ENCODE measurements at places on chromosomes 2 and 18.

DNA sequence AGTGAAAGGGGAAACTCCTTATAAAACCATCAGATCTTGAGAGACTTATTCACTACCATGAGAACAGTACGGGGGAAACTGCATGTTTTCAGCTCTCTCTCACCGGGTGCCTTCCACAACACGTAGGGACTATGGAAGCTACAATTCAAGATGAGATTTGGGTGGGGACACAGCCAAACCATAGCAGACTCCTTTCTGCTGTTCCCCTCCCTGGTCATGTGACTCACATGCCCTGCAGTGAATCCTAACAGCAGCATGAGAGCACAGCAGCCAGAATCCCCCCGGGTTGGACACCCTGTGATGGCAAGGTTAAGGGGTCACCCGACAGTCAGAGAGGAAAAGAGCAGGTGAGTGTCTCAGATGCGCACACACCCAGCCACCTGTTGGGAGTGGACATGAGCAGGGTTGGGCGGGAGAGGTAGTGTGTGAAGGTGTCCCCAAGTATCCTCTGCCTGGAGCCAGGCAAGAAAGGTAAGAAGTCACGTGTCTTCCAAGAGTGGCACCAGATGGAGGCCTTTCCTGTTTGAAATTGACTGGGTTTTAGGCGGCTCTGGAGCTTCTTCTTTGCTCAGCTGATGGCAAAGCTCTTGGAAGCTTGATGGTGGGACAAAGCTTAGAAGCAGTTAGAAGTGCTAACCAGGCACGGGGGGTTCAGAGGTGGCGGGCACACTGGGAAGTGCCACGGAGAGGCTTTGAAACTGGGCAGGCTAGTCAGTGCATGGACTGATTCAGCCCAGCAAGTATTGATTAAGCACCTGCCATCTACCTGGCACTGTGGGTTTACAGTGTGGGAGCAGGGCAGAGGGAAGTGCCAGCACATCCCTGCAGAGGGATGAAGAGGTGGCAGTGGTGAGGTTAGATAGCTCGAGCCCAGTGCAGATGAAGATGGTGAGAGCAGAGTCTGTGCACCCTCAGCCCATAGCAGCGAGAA is 68.7 kb downstream of the RHOB start:
- DNase-seq: no peak

GRCh38 chr2:136008205-136008865 is 22.9 kb upstream of the DARS1 start:
- DNase-seq: peak; percentile 84

GRCh38 chr18:32899819-32900218 is 127.0 kb upstream of the KLHL14 start:
- no peak for DNase-seq

- no peak for DNase-seq
These were observed 149.4 kb downstream of the DTNA start for GRCh38 chr18:34859496-34859895.

GRCh38 chr2:155250800-155251199 is 552.3 kb downstream of the KCNJ3 start:
- no peak for DNase-seq

DNA sequence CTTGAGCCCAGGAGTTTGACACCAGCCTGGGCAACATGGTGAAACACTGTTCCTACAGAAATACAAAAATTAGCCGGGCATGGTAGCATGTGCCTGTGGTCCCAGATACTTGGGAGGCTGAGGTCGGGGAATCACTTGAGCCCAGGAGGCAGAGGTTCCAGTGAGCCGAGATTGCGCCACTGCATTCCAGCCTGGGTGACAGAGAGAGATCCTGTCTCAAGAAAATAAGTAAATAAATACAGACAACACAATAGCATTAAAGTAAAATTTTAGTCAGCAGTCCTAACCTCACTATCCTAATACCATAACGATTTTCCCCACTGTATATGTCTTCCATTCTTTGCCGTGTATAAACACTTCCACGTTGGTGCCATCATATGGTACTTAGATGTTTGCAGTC is 83.0 kb upstream of the MBOAT2 start:
- DNase-seq: no peak

DNA sequence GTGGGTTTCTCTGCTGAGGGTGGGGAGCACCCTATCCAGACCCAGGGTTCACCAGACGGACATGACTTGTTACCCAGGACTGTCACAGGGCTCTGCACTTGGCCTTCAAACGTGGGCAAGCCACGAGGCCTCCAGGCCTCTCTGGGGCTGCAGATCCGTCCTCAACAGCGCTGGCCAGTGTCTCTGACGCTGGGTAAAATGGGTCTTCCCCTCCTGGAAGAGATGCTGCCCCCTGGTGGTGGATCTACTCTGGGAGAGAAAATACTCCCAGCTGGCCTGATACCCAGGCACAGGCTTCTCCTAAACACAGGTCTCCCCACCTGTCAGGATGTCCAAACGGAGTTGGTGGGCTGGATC is 3.7 kb downstream of the GPR17 start:
- peak; percentile 89 for DNase-seq

DNA sequence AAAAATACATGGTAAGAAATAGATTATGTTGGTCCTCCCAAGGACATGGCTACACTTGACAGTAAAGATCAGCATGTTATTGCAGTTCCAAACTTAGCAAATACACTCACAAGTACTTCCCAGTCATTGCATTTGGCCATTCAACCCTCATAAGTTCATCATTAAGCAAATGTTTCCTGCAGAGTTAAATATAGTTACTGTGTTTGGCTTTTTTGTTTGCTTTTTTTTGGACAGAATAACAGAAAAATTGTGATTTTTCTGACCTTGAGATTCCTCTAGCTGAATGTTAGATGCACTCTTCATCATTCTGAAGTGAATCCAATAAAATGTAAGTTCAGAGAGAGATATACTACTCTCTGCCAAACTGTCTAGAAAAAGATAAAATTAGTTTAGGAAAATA is 295.3 kb downstream of the GPD2 start:
- no peak for DNase-seq

All from aorta (tissue), 5 donors.